WTC11 (cell line): ENCODE measurements at places on chromosomes 11 and 22. TPM values are rescaled to one million over a fixed set of nuclear protein-coding genes. Genes with fewer than 3 reads are reported as not detected.

- no peaks in the 10 kb centered on the region for H3K27me3 ChIP-seq
- peaks cover 31% of the 10 kb centered on the region for H3K4me1 ChIP-seq
Observed at GRCh38 chr11:32885556-32885955, 7.1 kb upstream of the QSER1 start.

DNA sequence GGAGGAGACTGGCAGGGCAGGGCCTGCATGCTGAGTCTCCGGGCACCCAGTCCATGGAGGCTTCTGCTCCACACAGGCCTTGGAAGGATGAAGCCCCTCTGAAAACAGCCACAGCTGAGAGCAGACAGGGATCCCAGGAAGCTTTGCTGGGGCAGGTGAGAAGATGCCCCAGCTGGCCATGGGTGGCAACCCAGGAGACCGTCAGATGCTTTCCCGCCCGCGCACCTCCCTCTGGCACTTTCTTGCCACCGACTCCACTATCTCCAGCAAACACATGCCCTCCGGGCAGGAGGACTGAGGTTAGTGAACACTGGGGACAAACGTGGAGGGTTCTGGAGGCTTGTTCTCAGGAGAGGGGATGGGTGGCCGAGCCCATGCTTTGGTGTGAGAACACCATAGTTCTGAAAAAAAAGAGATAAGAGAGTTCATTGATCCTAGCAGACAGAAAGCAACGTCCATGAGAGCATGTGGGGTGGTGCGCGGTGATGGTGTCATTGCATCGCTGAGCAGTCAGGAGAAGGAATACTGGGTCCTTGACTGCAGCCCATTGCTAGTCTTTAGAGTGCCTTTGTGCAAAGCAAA lies 2.3 kb downstream of the C1QTNF6 start:
- peaks cover 5% of the 10 kb centered on the region for H3K36me3 ChIP-seq
- no peak overlapping the region for H3K27ac ChIP-seq
- H3K27me3 ChIP-seq: no peaks in the 10 kb centered on the region; the same call in 1 of the 2 replicates
- H3K4me1 ChIP-seq: peaks cover 49% of the 10 kb centered on the region
- H3K4me3 ChIP-seq: no peak overlapping the region
- no peak for DNase-seq

DNA sequence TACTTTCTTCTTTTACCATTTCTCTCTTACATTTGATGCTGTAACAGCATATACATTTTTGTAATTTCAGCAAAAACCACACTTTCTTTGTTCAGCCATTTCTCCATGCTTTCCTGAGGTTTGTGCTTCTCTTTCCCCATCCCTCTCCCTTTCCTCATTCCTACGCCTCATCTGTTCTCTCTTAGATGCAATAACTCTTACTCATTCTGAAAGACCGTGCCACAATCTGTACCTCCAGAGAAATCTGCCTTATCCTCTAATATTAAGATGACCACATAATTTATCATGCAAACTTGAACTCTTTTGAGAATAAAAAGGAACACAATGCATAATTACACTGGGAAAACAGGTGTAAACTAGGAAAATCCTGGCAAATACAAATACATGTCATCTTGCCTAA lies 588.9 kb downstream of the JRKL start:
- H3K36me3 ChIP-seq: no peaks in the 10 kb centered on the region
- no peaks in the 10 kb centered on the region for H3K27me3 ChIP-seq
- H3K4me3 ChIP-seq: no peak overlapping the region
- H3K4me1 ChIP-seq: no peaks in the 10 kb centered on the region
- H3K27ac ChIP-seq: no peak overlapping the region

DNA sequence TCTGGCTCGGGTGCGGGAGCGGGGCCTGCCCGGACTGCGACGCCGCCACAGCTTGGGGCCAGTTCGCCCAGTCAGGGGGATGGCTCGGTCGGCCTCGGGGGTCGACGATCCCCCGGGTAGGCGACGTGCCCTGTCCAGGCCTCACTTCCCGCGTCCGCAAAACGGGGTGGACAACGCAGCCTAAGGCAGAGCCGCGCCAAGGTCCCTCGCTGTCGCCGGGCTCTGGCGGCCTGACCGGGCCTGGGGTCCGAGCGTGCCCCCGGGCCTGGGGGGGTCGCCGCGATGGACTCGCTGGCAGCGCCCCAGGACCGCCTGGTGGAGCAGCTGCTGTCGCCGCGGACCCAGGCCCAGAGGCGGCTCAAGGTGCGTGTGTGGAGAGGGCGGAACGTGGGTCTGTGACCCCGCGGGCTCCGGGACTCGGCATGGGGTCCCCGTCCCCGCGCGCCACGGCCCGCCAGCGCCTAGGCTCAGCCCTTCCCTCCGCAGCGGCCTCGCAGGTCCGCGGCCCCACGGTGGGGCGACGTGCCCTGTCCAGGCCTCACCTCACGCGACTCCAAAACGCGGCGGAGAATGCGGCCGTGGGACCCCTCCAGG lies 4.2 kb downstream of the SEPTIN5 start:
- H3K36me3 ChIP-seq: peaks cover 10% of the 10 kb centered on the region
- no peak for DNase-seq
- H3K4me1 ChIP-seq: peaks cover 21% of the 10 kb centered on the region
- peaks cover 80% of the 10 kb centered on the region for H3K27me3 ChIP-seq
- no peak overlapping the region for H3K27ac ChIP-seq
- peak overlapping the region; percentile 42; the same call in 1 of the 2 replicates for H3K4me3 ChIP-seq

GRCh38 chr11:96456111-96456510 lies 66.3 kb downstream of the JRKL start:
- DNase-seq: no peak
- H3K27ac ChIP-seq: peak overlapping the region; percentile 58

DNA sequence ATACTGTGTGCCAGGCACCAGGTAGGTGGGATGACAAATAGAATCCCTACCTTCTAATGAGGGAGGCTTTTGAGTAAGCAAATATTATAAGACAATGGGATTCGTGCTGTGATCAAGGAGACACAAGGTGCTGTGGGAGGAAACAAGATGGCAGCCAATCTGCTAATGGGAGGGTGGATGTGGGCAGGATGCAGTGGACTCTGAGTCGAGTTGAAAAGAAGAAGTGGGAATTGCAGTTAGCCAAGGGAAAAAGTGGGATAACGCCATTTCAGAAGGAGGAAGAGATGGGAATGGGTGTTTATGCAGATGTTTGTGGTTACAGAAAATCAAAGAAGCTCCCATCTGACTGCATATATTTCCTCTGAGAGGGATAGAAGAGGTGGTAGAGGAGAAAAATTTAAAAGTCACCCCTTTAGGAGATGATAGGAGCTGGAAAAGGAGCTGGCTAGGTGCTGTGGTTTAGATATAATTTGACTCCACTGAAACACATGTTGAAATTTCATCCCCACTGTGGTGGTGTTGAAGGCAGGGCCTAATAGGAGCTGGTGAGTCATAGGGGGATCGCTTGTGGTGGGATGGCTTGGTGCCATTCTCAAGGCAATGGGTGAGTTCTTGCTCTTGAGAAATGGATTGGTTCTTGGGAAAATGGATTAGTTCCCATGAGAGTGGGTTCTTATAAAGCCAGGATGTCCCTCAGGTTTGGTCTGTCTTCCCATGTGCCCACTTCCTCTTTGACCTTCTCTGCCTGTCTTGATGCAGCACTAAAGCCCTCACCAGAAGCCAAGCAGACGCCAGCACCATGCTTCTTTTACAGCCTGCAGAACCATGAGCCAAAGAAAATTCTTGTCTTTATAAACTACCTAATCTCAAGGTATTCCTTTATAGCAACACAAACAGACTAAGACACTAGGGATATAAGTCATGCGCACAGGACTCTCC lies 30.0 kb upstream of the POU2AF1 start:
- no peaks in the 10 kb centered on the region; the same call in 1 of the 2 replicates for H3K4me1 ChIP-seq
- no peak for DNase-seq
- no peaks in the 10 kb centered on the region for H3K36me3 ChIP-seq
- H3K4me3 ChIP-seq: no peak overlapping the region
- H3K27ac ChIP-seq: no peak overlapping the region

DNA sequence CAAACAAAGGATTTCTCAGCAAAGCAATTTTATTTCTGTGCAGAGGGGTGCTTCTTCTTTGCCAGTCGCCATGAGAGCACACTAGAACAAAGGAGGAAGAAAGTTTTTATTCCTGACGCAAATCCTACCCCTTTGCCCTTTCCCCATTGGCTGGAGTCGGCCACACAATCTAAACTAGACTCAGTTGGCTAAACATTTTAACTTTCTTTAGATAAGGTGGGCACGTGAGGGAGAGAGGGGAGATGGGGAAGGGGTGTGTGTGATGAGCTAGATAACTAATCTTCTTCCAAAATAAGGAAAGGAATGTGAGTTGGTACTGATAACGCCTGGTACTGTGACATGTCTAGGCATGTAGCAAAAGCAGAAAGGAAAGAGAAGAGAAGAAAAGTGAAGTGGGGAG lies 626 bp downstream of the TRIM22 start:
- peak overlapping the region; percentile 99 for H3K27ac ChIP-seq
- H3K27me3 ChIP-seq: no peaks in the 10 kb centered on the region
- peaks cover 11% of the 10 kb centered on the region for H3K36me3 ChIP-seq
- DNase-seq: no peak

- no peaks in the 10 kb centered on the region for H3K36me3 ChIP-seq
- no peak overlapping the region for H3K4me3 ChIP-seq
- no peak for DNase-seq
- H3K4me1 ChIP-seq: peaks cover 25% of the 10 kb centered on the region
Observed at GRCh38 chr22:31125521-31126117, 2.9 kb downstream of the INPP5J start.

DNA sequence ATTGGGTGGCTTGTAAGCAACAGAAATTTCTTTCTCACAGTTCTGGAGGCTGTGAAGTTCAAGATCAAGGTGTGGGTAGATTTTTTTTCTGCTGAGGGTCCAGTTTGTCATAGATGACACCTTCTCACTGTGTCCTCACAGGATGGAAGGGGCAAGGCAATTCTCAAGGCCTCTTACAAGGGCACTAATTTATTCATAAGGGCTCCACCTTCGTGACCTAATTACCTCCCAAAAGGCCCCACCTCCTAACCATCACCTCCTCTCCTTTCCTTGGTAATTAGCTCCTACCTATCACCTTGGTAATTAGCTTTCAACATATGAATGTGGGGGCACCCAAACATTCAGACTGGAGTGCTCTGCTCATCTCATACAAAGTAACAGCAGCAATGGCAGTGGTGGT lies 92.3 kb upstream of the CD44 start:
- no peaks in the 10 kb centered on the region for H3K4me1 ChIP-seq
- no peak for DNase-seq
- H3K27me3 ChIP-seq: peaks cover 3% of the 10 kb centered on the region; the same call in 1 of the 2 replicates
- H3K27ac ChIP-seq: no peak overlapping the region
- H3K36me3 ChIP-seq: no peaks in the 10 kb centered on the region

DNA sequence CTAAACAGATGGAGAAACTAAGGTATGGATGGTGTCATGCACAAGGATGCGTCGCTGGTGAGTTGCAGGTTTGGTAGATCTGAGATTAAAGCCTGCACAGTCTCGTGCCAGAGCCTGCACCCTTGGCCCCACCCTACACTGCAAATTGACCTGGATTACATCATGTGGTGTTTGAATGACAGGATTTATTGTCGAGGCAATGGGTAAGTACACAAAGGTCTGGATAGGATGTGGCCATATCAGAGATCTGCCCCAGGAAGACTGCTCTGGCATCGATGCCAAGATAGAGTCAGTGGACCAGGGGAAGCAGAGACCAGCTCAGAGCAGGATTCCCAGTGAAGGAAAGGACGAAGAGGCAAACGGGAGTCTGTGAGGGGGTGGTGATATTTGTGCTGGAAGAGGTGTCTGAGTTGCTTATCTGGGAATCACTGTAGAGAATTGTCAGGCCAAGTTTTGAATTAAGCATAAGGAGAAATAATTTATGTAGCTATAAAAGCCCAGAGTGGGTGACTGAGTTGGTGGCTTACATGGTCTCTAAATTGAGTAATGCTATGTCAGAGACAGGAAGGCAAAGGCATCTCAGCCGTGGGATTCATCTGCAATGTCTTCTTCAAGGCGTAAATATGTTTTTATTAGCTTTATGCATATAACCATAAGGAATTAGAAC lies 499.6 kb upstream of the B3GAT1 start:
- H3K27me3 ChIP-seq: peaks cover 3% of the 10 kb centered on the region
- 0 out of 2 replicates have a peak, but pooled peaks cover 3% of the 10 kb centered on the region for H3K36me3 ChIP-seq
- no peaks in the 10 kb centered on the region for H3K4me1 ChIP-seq
- DNase-seq: no peak
- no peak overlapping the region for H3K27ac ChIP-seq

GRCh38 chr22:39592081-39593065 lies 21.8 kb downstream of the CACNA1I start:
- H3K27ac ChIP-seq: no peak overlapping the region
- H3K36me3 ChIP-seq: no peaks in the 10 kb centered on the region
- H3K4me1 ChIP-seq: peaks cover 11% of the 10 kb centered on the region

DNA sequence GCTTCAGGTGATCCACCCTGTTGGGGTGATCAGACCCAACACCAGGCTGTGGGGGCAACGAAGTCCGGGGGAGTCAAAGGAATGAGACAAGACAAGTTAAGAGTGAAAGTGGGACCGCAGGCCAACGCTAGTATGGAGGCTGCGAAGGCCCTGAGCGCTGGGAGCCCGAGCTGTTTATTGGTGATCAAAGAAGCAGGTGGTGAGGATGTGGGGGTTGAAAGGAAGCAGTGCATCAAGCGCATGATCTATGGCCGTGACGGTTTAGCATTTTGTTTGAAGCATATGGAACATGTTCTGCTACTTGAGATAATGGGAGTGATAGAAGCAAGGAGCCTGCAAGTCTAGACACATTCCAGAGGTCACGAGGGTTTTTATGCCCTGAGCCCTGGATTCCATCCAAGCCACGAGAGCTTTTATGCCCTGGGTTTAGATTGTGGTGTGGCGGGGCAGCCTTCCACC lies 49.5 kb downstream of the MCHR1 start:
- peak overlapping the region; percentile 83 for H3K27ac ChIP-seq
- peaks cover 45% of the 10 kb centered on the region for H3K4me1 ChIP-seq
- no peaks in the 10 kb centered on the region for H3K27me3 ChIP-seq
- no peak for DNase-seq
- no peak overlapping the region for H3K4me3 ChIP-seq
- peaks cover 2% of the 10 kb centered on the region; the same call in 1 of the 2 replicates for H3K36me3 ChIP-seq

GRCh38 chr11:37804666-37805065 lies 1206.6 kb upstream of the RAG2 start:
- no peak overlapping the region for H3K4me3 ChIP-seq
- no peaks in the 10 kb centered on the region for H3K4me1 ChIP-seq
- H3K36me3 ChIP-seq: peaks cover 35% of the 10 kb centered on the region
- H3K27me3 ChIP-seq: no peaks in the 10 kb centered on the region; the same call in none of the 2 replicates
- H3K27ac ChIP-seq: no peak overlapping the region

- DNase-seq: peak; percentile 8
- H3K27ac ChIP-seq: no peak overlapping the region
- peaks cover 5% of the 10 kb centered on the region; the same call in 1 of the 2 replicates for H3K36me3 ChIP-seq
Observed at GRCh38 chr11:532986-533585, 2.3 kb downstream of the HRAS start.

- H3K4me1 ChIP-seq: peaks cover 6% of the 10 kb centered on the region
- H3K27ac ChIP-seq: no peak overlapping the region
- no peak overlapping the region for H3K4me3 ChIP-seq
- no peaks in the 10 kb centered on the region for H3K27me3 ChIP-seq
- H3K36me3 ChIP-seq: no peaks in the 10 kb centered on the region
Observed at GRCh38 chr11:13761250-13761649, 92.8 kb downstream of the FAR1 start.

- no peak overlapping the region for H3K27ac ChIP-seq
- peaks cover 3% of the 10 kb centered on the region; the same call in 1 of the 2 replicates for H3K27me3 ChIP-seq
- no peak overlapping the region for H3K4me3 ChIP-seq
- H3K4me1 ChIP-seq: peaks cover 33% of the 10 kb centered on the region
Observed at GRCh38 chr22:35226958-35227647, 30.2 kb upstream of the HMGXB4 start.

- H3K36me3 ChIP-seq: no peaks in the 10 kb centered on the region
- H3K4me1 ChIP-seq: no peaks in the 10 kb centered on the region
- H3K4me3 ChIP-seq: no peak overlapping the region
Observed at GRCh38 chr11:44416776-44417175, 106.8 kb upstream of the ALX4 start.

The NAV2 gene
- 41.8 to 44.5 TPM (median 42.8 TPM) in 3 replicates for total RNA-seq

The CDCA5 gene
- total RNA-seq: 80.6 to 95.9 TPM (median 86.9 TPM) in 3 replicates

The FXYD6 gene
- 26.2 to 31.6 TPM (median 30.1 TPM) in 3 replicates for total RNA-seq

The TMPRSS4 gene
- total RNA-seq: 1.1 to 1.4 TPM (median 1.4 TPM) in 3 replicates

The CCS gene
- 35.9 to 47.3 TPM (median 41.7 TPM) in 3 replicates for total RNA-seq

The EEF1G gene
- 1,667 to 1,857 TPM (median 1,846 TPM) in 3 replicates for total RNA-seq

The OR52I2 gene
- total RNA-seq: not detected in 3 replicates

The FAM227A gene
- 3.8 to 6.3 TPM (median 6.0 TPM) in 3 replicates for total RNA-seq

The PHOX2A gene
- 1.3 to 1.6 TPM (median 1.3 TPM) in 3 replicates for total RNA-seq

The HEPHL1 gene
- 0.07 to 0.13 TPM (median 0.07 TPM) in 3 replicates for total RNA-seq
